ENCODE measurements at places on chromosomes 5 and 9.

DNA sequence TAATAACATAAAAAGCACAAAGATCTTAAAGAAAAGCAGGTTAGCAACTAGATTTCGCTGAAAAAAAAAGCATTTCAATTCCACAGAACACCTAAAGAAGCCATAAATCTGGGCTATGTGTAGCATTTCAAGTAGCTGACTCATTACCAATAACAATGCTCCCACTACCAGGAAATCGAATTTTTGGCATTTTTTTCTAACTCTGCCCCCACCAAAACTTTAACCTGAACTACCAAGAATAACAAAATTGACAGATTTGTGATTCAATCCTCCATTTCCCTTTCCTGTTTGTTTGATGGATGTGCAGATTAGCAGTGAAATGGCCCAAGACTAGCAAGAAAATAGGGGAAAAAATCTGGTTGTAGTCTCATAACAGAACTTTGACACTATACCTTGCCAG is 180.2 kb downstream of the RASEF start:
- no peak for DNase-seq

DNA sequence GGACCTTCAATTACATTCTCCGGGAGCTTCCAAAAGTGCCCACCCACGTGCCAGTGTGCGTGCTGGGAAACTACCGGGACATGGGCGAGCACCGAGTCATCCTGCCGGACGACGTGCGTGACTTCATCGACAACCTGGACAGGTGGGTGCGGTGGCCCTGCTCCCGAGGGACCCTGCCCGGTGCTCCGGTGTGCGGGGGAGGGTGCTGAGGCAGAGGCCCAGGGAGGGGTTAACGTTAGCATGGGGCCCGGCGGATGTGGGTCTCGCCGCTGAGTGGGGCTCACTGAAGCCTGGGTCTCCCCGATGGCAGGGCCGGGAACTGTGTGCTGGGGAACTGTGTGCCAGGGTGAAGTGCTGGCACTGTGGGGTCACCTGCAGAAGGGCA is 10.6 kb upstream of the AJM1 start:
- DNase-seq, result no peak

DNA sequence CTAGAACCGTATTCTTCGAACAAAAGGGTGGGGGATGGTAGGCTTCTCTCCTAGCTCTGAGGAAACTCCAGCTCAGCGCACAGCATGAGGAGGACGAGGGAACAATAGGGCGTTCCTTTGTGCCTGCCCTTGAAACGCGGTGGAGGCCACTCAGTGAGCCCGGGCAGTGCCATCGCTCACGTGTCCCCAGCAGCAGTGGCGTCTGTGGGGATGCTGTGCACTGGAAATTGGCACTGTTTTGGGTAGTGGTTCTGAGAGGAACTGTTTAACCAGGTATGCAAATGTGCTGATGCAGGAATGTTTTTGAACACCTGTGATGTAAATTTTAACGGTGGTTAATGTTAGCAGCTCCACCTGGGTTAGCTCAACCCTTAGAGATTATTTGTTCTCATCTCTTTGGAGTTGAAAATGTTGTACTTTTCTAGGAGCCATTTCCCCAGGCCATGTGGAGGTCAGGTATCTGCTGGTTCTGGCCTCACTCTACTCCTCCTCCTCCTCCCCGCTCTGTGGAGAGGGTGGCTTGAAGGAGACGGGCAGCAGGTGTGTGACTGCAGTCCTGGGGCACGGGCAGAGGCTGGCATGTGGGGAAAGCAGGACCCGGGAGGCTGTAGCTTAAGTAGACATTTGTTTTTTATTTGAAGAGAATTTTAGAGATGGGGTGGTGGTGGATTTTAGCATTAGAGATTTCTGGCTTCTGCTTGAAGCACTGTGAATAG is 48.3 kb downstream of the EHMT1 start:
- DNase-seq, result no peak

- no peak for DNase-seq
Measured at GRCh38 chr5:160649304-160649703, 202.7 kb downstream of the ATP10B start.

DNA sequence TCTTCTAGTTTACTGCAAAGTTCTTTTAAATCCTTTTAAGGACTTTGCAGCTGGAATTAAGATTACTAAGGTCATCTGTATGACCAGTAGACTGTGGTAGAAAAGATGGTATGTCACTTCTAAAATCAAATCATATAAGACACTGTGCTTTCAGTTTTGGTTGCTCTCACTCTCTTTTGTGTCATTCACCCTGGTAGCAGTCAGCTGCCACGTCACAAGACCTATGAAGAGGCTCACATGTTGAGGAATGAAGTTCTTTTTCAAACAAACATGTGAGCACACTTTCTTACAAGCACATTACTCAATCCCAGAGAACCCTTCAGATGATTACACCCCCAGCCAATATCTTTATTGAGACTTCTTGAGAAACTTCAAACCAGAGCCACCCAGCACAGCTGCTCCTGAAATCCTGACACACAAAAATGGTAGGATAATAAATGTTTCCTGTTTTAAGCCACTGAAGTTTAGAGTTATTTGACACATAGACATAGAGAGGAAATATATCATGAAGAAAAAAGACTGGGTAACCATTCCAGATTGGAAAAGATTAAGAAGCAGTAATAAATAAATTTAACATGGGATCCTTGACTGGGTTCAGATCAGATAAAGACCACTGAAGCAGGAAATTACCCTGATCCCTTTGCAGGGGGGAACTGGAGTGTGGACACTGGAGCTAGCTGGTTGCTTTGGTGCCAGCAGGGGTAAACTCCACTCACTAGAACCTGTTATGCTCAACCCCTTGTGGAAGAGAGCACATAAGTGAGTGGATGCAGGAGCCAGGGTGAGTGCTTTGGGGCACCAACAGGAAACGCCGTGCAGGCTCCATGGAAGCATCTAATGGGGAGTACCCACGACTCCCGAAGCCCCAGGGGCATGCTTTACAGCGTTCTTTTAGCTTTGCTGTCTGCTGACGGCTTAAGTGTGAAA is 64.1 kb downstream of the SLCO4C1 start:
- DNase-seq, result peak; percentile 12

GRCh38 chr5:154276261-154276972 is 85.9 kb downstream of the GALNT10 start:
- no peak for DNase-seq

DNA sequence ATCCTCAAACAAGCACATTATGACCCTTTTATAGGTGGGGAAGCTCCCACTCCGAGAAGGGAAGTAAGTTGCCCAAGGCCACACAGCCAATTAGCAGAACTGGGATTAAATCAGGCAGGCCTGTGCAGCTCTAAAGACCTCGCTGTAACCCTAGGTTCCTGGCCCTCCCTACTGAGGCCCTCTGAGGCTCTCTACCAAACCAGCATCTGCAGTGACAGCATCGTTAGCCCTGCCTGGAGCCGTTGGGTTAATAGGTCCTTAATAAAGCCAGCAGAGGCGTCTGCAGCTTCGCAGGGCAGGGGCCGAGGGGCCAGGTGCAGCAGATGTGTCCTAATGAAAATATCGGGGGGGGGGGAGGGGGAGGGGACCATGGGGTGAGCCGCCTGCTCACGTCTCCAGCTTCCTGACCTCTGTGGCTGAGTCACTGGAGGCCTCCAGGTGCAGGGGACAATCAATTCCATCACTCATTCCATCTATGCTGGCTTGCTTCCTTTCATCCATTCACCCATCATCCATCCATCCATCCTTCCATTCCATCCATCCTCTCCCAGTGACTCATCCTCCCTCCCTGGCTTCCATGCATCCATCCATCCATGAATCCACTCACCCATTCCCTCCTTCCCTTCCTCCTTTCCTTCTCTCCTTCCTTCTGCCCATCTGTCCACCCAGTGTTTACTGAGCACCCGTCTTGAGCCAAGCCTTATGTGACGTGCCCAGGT is 203.9 kb downstream of the C9orf50 start:
- no peak for DNase-seq

GRCh38 chr5:81391-82021 is 10.5 kb upstream of the PLEKHG4B start:
- peak; percentile 21 for DNase-seq

Measured in GM13976 (cell line).